Ureter (tissue), 1 donor: ENCODE measurements at places on chromosomes 11 and 22. TPM values are rescaled to one million over a fixed set of nuclear protein-coding genes. Genes with fewer than 3 reads are reported as not detected.

DNA sequence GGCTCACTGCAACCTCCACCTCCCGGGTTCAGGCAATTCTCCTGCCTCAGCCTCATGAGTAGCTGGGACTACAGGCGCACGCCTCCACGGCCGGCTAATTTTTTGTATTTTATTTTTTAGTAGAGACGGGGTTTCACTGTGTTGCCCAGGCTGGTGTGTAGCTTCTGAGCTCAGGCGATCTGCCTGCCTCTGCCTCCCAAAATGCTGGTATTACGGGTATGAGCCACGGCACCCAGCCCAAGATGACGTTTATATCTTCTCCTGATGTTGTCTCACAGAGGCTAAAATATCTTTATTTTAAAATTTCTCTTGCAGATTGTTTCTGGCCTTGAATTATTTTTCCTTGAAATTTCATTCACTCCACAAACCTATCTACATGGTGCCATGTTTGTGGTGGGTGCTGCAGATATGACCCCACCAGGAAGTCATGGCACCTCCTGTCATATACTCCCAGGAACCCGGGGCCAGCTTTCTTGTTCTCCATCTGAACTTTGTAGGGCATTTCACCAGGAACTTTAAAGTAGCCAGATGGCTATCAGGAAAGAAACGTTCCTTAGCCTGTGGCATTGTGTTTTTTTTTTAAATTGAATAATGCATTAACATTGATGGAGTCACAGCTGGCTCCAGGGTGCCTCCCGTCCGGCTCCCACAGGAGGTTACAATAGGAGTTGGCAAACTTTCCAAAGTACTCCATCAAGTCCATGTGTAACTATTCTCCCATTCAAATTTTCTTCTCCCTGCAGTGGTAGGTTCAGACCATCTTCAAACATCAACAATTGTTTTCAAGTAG lies 42.0 kb upstream of the LIPT2 start:
- DNase-seq, result no peak

DNA sequence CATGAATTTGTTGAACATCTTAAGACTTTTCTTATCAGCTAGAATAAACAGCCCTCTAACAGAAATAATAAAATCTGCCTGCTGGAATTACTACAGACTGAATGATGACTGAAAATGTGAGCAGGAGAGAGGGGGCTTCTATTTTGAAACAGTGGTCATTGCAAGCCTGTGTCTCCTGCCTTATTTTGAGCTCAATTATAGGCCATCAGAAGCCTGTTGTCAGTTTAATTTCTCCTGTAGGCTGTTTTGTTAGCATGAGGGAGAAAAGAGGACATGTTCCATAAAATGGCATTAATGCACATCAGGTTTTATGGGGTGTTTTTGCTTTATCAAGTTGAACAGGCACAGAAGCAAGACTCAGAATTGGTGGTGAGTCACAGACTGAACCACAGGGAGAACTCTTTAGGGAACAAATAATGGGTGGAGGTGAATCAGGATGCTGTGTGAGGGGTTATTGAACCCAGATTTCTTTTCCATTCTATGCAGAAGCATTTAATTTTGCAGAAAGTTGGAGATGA lies 129.1 kb downstream of the PARVA start:
- no peak for DNase-seq

- no peak for DNase-seq
Observed at GRCh38 chr11:57240757-57241156, 3.7 kb upstream of the APLNR start.

GRCh38 chr11:134535029-134536025 lies 123.3 kb upstream of the B3GAT1 start:
- DNase-seq, result peak; percentile 32

DNA sequence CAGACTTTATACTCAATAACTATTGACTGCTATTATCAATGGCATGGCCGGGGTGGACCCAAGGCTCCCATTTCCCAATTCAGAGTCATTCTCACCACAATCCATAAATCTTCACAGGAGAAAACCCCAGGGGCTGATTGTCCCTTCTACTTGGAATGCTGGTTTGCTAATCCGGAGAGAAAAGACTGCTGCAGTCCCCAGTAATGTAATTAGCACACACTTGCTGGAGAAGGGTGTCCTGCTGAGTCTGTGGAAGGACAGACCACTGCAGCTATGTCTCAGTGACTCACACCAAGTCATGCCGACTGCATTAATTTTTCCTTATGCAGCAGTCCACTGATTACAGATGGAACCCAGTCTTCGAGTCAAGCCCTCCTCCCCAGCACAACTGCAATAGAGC lies 5.9 kb upstream of the ETS1 start:
- no peak for DNase-seq

- no peak for DNase-seq
Observed at GRCh38 chr11:128201801-128202200, 385.6 kb downstream of the ETS1 start.

DNA sequence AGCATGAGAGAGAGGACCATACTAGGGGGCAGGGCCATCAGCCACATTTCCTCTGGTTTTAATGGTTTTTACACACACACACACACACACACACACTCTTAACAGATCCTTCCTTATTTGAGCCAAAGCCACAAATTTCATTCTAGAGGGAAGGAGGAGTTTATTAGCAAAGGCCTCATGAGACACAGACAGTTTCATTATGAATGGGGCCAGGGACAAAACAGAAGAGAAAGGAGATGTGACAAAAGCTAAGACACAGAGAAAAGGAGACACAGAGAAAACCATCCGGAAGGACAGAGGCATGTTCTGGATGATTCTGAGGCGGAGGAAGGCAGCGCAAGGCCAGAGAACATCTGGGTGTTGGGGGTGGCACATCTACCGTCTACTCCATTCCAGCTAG lies 32.2 kb upstream of the ARFGAP3 start:
- no peak for DNase-seq

GRCh38 chr22:43325176-43325575 lies 18.0 kb downstream of the SCUBE1 start:
- DNase-seq, result no peak

- no peak for DNase-seq
Observed at GRCh38 chr22:48976556-48977535, 850.8 kb downstream of the BRD1 start.

DNA sequence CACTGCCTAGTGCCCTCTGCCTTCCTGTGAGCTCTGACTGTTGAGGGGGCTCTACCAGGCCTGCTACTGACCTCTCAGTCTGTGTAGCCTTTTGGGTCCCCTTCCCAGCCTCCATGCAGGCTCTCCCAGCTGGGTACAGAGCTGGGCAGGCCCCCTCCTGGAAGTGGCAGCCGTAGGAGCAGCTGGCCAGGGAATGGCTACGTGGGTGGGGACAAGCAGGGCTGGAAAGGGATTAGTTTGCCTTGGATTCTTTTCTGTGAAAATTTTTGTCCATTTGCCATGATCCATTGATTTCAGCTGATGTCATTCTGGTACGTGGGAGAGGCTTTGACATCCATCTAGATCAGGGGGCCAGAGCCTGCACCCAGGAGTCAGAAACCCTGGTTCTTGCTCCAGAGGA lies 23.9 kb upstream of the NECTIN1 start:
- DNase-seq, result no peak

DNA sequence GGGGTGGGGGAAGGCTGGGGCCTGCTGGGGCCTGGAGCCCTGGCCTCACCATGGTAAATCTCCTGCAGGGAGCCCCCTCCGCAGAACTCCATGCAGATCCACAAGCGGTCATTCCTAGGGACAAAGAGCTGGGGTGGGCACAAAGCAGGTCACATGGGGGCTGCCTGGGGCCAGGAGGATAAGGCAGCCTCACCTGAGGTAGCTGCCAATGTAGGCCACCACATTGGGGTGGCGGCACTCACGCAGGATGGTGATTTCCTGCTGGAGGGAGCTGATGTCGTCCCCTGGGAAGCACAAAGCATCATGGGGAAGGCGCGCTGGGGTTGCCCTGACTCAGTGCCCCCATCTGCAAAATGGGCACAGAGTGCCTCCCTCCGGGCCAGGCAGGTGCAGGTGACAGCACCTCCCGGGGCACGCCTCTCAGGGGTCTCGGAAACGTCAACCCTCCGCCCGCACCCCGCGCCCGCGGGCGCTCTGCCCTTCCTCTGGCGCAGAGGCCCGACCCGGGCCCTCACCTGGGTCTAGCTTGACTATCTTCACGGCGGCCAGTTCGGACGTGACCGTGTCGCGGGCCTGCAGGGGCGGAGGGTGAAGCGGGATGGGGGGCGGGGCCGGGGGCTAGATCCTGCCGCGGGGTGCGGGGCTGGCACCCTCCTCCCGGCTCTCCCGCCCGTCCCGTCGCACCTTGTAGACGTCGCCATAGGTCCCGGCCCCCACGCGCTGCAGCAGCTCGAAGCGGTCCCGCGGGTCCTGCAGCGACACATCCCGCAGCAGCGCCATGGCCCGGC lies 450 bp downstream of the MAP4K2 start:
- DNase-seq, result no peak

DNA sequence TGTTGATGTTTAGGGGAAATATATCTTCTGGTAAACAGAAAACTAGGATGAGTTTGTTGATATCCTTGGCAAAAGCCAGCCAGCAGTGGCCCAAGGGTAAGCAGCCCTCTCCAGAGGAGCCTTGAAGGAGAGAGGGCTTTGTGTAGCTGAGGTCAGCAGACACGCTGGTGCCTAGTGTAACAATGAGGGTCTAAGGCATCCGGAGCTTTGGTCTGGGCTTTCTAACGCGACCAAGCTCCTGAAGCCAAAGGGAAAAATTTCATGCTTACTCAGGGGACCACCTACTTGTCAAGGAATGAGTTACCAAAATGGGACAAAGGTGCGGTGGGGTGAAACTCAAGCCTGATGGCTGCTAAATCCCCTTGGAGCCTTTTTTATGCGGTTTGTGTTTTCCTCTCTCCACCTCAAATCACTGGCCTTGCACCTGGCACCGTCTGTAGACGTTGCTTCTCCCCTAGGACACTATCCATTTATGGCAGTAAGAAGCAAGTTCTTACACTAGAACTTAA lies 134.9 kb downstream of the DBX1 start:
- no peak for DNase-seq

DNA sequence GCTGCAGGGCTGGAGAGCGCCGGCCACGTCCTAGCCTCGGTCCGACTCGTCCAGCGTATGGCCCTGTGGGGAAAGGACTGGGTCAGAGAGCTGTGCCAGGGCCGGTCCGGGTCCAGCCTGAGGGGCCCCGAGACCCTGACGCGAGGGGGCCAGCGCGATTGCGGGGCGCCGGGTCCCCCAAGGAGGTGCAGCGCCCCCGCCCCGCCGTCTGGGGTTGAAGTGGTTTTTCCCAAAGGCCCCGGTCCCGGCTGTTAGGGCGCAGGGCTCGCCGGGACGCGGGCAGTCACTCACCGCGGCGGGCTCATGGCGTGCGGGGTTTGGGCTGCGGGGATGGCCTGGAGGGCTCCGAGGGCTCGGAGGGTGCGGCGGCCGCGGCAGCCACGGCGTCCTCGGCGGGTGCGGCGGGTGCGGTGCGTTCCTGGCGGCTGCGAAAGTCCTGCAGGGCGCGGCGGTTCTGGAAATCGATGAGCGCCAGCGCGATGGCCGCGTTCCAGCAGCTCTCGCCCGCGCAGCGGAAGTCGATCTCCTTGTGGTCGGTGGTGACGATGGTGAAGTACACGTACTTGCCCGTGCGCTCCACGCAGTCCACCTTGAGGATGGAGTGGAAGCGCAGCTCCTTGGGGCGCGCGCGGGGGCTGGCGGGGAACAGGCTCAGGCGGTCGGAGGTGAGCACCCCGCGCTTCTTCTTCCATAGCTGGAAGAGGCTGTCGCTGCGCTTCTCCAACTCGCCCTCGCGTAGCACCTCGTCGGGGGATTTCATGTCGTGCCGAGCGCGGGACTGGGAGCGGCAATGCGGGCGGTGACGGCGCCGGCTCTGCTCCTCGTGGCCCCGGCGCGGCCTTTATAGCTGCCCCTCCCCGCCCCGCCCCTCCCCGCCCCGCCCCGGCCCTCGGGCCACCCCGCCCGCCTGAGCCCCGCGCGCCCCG lies at the start of gene PHLDA2:
TSS of gene PHLDA2 (minus strand) at position 816 of the 926 bp plus-strand sequence. CDS start at position 760, 56 bp downstream.
- no peak for DNase-seq

GRCh38 chr11:65066805-65067291 lies 8.5 kb upstream of the NAALADL1 start:
- no peak for DNase-seq

DNA sequence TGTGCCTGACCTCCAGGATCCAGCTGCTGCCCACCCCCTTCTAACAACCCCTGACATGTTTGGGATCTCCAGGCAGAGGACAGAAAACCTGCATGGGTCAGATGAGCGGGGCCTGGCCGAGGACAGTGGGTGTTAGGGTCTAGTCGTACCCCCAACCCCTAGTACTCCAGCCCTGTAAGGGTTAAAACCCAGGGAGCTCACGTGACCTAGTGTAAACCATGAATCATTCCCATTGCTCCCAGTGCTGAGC lies 89.1 kb upstream of the CRYBB3 start:
- no peak for DNase-seq

GRCh38 chr11:123384116-123384515 lies 46.0 kb upstream of the GRAMD1B start:
- no peak for DNase-seq

GRCh38 chr11:112881461-112881860 lies 79.8 kb upstream of the NCAM1 start:
- peak; percentile 77 for DNase-seq

Gene MS4A12
- total RNA-seq, result not detected

Gene RASGRP2
- total RNA-seq, result 23.3 TPM

Gene KCNJ4
- total RNA-seq, result not detected

Gene AGBL2
- total RNA-seq, result 4.9 TPM
